ENCODE measurements at places on chromosomes 2 and 18.

DNA sequence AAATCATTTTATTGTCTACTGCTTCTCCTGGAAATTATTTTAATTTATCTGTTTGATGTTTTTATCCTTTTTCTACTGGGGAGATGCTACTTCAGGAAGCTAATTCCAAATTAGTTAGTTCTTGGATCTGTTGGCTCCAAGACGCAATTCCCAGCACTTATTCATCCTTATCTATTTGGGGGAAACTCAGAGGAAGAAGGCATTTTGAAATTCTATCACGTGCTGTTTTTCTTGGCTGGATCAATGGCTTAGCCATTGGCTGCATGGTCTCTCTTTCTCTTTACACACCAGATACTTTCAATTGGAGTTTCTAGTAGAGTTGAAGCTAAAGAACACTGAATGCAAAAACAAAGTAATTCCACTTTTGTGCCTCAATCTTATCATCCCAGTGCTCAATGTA lies 98.3 kb downstream of the RAPGEF4 start:
- no peak for DNase-seq

- DNase-seq: no peak
Measured at GRCh38 chr2:215883799-215884198, 129.6 kb downstream of the MREG start.

DNA sequence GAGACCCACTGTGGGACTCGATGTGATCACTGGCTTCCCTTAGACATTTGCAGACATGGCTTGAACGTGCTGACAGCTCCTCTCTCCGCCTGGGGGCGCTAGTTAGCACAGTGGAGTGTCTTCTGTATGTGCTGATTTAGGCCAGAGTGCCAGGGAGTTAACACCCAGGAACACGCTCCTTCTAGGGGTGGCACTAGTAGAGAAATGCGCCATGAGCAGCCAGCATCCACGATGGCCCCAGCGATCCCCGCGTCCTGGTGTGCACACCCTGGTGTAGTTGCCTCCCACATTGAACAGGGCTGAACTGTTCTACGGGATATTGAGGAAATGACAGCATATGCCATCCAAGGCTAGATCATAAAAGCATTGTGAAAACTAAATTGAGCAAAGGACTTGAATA lies 11.4 kb upstream of the NMUR1 start:
- no peak for DNase-seq

DNA sequence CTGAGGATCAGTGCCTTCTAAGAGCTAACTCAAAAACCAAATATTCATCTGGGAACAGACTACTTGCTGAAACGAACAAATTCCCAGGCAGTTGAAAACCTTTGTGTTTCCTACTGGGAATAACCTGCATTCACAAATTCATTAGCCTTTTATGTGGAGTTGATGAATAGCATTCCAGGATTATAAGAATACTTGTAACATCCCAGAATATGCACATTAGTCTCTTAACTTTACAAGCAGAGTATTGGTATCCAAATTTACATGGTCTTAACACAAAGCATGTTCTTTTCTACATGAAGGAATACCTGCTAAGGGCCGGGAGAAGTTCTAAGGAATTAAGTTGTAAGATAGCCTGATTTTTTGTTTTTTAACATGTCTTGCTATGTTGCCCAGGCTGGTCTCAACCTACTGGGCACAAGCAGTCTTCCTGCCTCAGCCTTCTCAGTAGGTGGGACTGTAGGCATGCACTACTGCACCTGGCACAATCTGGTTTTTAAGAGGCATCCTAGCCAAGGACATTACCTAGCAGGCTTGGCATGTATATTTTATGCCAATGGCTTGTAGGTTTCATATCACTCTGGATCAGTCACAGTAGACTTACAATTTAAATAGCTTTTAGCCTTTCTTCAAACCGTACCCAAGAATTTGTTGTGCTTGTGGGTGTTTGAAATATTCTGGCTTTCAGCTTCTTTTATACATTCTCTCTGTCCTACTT lies 50.7 kb downstream of the MGAT5 start:
- DNase-seq: no peak

- DNase-seq: no peak
Measured at GRCh38 chr2:86298411-86299390, 38.7 kb downstream of the REEP1 start.

- no peak for DNase-seq
Measured at GRCh38 chr2:136766073-136766404, 694 bp downstream of the THSD7B start.

DNA sequence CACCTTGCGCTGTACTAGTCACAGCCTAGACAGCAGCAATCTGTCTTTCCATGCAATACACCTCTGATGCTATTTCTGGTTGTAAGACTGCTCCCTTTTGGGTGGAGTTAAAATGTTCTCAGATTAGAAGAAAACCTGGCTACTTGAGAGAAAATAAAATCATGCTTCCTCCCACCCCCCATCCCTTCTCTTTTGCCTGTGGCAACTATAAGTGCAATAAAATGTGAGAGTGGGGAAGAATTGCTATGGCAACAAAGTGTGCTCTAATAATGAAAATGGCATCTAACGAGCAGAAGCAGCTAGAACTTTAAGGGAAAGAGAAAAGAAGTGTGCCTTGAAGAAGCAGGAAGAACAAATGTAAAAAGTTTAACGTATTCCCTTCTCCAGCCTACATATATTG lies 464.2 kb upstream of the FSHR start:
- no peak for DNase-seq

GRCh38 chr2:16012626-16013358 lies 72.4 kb downstream of the MYCN start:
- no peak for DNase-seq

- DNase-seq: peak; percentile 35
Measured at GRCh38 chr2:84906900-84907714, 1.7 kb downstream of the TMSB10 start.

DNA sequence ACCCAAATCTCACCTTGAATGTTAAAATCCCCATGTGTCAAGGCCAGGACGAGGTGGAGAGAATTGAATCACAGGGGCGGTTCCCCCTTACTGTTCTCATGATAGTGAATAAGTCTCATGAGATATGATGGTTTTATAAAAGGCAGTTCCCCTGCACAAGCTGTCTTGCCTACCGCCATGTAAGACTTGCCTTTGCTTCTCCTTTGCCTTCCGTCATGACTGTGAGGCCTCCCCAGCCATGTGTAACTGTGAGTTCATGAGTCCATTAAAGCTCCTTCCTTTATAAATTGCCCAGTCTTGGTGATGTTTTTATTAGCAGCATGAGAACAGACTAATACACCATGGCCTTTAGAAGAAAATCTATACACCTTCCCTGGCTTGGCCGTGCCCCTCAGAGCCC lies 7.4 kb upstream of the MBP start:
- DNase-seq: no peak

DNA sequence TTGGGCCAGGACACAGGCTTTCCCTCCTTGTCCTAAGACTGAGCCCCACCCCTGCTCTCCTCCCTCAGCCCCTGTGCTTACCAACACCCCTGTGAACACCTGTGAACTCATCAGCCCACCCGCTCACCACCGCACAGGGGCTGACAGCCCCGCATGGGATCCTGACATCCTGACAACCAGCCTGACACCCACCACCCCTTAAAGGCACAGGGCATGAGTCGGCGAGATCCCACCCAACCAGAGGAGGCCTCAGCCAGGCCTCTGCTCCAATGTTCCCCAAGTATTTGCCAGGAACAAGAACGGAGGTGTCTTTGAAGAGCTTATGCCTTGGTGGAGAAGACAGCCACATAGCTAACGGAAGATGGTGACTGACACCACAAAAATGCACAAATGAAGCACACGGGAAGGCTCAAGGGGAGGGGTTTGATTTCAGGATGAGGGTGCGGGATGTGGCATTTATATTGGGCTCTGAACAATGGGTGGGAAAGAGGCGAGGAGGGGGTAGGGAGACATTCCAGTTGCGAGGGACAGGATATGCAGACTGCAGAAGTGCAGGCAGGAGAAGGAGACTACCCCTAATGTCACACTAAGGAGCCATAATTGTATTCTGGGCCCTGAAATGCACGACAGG lies 11.0 kb downstream of the RAB11FIP5 start:
- DNase-seq: no peak

- DNase-seq: no peak
Measured at GRCh38 chr2:137161250-137161649, 395.9 kb downstream of the THSD7B start.

DNA sequence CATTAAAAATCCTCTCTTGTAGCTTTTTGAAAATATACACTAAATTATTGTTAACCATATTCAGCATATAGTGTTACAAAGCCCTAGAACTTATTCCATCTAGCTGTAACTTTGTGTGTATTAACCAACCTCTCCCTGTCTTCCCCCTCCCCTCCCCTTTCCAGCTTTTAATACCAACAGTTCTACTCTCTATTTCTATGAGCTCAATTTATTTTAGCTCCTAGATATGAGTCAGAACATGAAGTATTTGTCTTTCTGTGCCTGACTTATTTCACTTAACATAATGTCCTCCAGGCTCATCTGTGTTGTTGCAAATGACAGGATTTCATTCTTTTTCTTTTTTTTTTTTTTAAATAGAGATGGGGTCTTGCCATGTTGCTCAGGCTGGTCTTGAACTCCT lies 45.1 kb downstream of the GPD2 start:
- DNase-seq: no peak

- DNase-seq: no peak
Measured at GRCh38 chr2:3097804-3098203, 279.8 kb downstream of the EIPR1 start.

GRCh38 chr2:215799194-215799593 lies 214.2 kb downstream of the MREG start:
- DNase-seq: no peak

DNA sequence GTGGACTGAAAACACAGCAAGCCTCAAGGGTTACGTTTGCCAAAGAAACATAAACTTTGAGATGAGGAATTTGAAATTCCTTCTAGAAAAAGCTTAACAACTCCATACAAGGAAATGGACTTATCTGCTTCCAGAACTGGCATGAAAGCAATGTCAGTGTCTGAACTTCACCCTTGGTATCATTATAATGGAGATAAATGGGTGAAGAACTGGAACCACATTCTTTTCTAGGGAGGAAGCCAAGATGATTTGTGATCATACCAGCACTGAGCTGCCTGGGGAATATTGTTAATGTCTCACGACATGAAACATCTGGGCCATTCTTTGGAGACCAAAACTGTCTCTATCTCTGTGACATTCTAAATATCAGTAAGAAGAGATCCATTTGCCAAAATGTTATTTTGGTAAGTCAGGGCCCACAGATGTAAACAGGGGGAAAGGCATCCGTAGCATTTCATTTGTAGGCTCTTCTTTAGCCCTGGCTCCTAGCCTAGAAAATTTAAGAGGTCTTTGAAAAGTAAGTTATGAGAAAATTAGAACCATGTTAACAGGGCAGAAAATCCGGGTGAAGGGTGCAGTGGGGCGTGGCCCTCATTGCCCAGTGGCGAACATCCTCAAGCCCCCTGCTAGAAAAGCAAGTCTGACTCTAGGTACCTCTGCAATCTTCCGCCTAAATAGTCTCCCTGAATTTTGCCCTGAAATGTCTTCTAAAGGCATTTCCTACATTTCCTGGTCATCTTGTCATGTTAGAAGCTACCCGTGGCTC lies 295.3 kb upstream of the EPAS1 start:
- no peak for DNase-seq

- DNase-seq: no peak
Measured at GRCh38 chr2:1789610-1790009, 45.3 kb upstream of the PXDN start.

GRCh38 chr2:200159357-200159707 lies 147.2 kb upstream of the SPATS2L start:
- DNase-seq: no peak

- no peak for DNase-seq
Measured at GRCh38 chr18:79506191-79507075, 110.7 kb downstream of the NFATC1 start.

DNA sequence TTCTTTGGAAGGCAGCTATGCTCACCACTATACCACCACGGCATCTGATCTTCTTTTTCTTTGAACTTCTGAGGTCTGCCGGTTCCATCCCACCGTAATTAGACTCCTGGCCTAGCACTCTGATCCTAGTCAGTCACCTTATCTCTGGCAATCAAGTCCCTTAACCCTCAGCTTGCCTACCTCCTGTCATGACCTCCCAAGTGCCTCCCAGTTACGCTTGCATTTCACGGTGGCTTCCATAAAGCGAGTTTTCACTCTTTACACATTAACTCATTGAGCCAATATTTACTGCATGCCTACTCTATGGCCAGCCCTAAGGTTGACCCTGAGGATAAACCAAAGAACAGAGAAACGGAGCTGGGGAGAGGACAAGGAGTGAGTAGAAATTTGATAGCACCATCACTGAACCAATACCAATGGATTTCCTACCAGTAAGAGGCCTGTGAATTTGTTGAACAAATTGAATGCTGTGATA lies 37.8 kb upstream of the TMEM182 start:
- no peak for DNase-seq

DNA sequence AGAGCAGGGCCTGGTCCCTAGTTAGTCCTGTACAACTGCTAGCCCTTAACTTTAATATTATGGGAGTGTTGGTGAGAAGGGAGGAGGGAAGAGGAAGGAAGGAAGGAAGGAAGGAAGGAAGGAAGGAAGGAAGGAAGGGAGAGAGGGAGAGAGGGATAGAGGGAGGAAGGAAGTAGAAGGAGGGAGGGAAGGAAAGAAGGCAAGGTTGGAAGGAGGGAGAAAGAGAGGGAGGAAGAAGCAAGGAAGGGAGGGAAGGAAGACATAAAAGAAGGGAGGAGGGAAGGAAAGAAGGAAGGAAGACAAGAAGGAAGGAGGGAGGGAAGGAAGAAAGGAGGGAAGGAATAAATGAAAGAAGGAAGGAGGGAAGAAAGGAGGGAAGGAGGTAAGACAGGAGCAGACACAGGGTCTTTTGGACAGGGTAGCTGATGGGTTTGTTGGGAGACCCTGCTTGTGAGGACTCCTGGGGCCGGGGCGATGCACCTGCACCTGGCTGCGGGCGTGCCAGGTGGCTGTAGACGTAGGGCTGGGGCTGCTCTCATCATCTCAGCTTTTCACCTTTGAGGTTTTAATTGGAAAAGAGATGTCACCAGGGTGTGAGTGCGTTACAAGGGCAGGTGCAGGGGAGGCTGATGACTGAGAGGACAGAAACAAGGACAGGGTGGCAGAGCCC lies 5.9 kb upstream of the POMC start:
- no peak for DNase-seq
